ENCODE measurements at places on chromosomes 16 and 17.

DNA sequence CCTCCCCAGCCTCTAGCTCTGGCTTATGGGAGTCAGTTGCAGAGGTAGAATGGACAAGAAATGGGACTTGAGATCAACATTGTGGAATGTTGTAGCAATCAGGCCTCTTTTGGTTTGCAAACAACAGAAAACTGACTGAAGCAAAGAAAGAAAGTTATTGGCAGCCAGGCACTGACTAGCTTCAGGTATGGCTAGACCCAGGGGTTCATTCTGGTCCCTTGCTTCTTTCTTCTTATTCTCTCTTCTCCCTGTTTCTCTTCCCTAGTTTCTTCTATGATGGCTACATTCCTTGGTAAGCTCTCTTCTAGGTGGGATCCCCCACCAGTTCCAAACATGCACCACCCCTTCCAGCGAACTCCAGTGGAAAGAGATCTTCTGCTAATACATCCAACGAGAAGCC lies 154.3 kb downstream of the CPPED1 start:
- no peak for DNase-seq

DNA sequence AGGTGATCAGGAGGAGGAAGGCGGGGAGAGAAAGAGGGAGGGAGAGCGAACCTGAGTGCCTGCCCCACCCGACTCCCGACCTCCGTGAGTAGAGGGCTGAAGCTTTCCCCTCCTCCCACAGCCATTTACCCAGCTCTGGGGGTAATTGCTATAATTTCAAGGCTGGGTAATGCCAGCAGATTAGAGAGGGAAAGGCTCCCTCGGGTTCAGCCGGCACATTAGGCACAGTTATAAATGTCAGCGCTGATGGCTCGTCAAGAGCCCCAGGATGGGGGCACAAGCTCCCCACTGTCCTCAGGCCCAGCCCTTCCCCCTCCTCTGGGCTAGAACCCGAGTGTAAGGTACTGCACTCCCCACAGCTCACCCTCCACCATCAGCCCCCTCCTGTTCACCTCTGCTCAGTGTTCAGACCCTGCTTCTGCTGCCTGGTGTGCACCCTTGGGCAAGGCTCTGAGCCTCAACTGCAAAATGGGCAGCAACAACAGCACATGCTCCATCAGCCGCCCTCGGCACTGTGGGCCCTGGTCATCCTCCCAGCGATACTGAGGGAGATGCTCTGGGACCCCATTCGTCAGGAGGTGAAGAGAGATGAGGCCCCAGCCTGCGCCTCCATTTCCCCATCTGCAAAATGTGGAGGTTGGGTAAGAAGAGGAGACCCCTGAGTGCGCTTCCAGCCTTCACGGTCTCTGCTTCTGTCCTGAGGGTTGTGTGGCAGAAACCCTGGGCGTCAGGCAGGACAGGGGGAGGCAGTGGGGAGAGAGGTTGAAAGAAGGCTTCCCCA lies 77.2 kb downstream of the NT5M start:
- DNase-seq: no peak

DNA sequence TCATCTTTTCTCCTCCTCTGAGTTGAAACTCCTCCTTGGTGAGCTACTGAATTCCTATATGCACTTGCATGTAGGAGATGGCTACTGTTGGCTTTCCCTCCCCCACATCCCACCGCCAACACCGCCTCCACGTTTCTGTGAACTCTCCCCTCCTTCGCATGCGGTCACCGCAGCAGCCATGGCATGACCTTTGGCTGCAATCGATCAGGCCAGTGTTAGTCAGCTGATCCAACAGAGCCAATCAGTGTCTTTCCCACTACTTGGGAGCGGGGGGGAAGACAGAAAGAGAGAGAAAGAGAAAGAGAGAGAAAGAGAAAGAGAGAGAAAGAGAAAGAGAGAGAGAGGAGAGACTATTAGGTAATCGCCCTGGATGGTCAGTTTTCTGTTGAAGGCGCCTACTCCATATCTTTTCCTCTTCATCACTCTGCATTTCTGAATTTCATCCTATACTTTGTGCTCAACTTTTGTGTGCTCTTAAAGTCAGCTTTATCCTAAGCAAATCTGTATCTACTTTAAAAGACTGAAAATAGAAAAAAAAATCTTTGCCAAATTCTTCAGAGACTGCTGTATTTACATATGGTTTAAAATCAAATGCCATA lies 22.7 kb downstream of the ASGR1 start:
- no peak for DNase-seq

DNA sequence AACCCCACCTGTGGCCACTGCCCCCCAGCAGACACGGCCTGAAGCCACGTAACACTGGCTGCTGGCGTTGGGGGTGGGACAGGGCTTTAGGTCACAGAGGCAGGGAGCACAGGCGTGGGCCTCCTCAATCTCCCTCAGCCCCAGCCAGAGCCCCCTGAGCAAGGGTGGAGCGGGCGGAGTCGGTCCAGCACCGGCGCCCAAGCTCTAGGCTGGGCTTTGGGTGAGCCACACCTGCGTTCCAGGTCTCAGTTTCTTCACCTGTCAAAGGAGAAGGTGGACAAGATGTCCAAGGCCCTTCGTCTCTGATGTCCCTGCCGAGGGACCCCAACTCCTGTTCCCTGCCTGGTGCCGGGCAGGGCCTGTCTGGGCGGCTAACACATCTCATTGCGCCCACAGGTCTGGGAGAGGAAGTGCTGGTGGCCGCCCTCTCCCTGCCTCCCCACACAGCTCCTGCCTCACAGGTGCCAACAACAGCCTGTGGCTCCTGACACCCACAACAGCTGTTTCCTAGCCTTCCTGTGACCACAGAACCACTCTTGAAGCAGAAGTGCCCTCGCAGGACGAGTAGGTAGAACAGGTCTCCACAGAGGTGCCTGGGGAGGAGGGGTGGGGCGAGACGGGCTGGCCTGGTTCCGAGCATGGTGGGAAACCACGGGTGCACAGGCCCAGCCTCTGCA lies 12.0 kb downstream of the FAM83G start:
- no peak for DNase-seq

GRCh38 chr17:60362329-60362728 lies 29.6 kb downstream of the USP32 start:
- no peak for DNase-seq

DNA sequence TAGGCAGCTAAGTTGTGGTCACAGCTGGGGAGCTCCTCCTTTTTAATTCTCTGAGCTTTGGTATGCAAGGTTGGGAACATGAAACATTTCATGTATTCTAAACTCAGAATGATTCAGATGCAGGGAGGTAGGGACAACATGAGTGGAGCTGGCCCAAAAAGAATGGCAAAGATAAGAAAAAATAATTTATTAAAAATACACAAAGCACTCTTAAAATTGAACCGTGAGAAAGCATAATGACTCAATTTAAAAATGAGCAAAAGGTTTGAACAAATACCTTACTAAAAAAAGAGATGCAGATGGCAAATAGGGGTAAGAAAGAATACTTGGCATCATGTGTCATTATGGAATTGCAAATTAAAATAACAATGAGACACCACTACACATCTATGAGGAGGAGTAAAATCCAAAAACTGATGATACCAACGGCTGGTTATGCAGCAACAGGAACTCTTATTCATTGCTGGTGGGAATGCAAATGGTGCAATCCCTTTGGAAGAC lies 175.6 kb upstream of the IRX3 start:
- DNase-seq: no peak

- DNase-seq: no peak
These were observed 1.2 kb downstream of the USP7 start for GRCh38 chr16:8962393-8963009.

DNA sequence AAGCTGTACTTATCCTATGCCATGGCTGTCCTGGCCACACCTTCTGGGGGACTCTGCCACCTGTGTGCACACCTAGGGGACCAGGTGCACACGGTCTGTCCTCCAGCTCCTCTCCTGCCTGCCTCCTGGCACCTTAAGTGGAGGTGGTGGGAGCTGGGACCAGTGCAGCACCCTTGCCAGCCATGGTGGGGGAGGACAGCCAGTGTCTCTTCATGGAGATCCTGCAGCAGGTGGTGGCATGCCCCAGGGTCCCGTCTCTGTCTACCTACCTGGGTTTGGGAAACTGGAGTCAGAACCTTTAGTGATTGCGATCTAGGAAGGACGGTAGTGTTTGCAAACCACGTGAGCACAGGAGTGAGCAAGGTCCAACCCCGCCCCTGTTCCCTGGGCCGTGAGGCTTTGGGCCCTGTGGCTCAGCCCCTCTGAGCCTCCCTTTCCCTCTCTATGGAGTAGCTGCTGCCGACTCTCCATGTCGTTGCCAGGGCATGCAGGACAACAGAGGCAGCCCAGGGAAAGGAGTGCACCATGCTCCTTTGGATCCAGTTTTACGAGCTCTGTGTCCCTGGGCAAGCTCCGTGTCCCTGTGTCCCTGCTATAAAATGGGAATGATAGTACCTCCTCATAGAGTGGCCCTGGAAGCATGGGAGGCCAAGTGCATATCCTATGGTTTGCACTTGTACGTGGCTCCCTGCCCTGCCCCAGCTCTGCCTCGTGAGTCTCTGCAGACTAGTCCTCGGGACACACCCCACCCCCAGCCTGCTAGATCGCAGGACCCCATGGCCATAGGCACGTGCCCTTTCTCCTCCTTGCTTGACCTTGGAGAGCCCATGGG lies 7.1 kb downstream of the ADGRG1 start:
- DNase-seq: no peak

DNA sequence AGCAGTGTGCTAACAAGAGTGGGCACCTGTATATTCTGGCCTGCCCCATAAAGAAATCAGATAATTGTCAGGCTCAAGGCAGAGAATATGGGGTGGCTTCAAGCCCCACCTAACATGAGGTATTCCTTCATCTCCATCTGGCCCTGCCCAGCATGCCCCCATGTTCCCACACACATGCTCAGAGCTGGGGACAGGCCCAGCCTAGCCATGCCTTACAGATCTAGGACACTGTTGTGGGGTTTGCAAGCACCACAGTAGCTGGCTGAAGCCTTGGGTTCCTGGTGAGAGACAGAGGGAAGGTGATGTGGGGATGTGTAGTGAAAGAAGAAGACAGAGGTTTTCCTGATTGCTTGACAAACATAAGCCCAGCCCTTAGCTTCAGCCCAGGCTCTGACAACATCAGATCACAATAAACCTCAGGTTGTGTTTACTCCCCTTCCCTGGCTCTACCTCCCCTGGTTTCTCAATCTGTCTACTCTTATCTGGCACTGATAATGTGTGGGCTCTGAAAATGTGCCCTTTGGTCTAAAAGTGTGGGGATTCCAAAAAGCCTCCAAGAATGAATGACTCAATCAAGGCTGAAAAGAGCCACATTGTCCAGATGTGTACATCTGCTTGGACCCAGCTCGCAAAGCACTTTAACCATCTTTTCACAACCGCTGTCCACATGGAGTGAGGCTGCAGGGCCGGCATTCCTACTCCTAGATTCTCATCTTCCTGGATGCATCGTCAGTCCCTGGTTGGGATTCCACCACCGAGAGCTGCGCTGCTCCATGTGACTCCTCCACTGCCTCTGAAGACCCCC lies 34.4 kb downstream of the CDRT4 start:
- no peak for DNase-seq

- no peak for DNase-seq
These were observed 23.5 kb downstream of the CFAP97D1 start for GRCh38 chr17:43803758-43804157.

- DNase-seq: no peak
These were observed 13.2 kb upstream of the ASGR1 start for GRCh38 chr17:7192271-7192937.

DNA sequence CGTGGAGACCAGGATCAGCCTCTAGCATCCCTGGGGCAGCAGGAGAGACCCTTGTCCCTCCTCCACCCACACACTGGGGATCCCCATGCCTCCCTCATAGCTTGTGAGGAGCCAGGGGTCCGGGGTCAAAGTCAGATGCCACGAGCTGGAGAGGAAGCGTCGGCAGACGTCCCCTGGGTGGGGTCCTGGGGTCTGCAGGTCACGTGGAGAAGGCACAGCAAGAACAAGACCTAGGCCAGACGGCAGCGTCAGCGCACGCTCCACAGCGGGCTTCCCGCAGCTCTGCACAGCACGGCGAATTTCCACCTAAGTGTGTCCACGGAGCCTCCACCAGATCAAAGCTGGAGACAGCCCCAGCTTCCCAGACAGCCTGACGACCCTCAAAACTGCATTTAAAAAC lies 49.3 kb downstream of the SLC7A5 start:
- DNase-seq: no peak

- no peak for DNase-seq
These were observed 72.9 kb downstream of the CNGB1 start for GRCh38 chr16:57897996-57898395.

GRCh38 chr16:87964049-87964659 lies 12.9 kb downstream of the BANP start:
- DNase-seq: no peak

GRCh38 chr17:43411369-43411677 lies 12.5 kb downstream of the ARL4D start:
- no peak for DNase-seq

DNA sequence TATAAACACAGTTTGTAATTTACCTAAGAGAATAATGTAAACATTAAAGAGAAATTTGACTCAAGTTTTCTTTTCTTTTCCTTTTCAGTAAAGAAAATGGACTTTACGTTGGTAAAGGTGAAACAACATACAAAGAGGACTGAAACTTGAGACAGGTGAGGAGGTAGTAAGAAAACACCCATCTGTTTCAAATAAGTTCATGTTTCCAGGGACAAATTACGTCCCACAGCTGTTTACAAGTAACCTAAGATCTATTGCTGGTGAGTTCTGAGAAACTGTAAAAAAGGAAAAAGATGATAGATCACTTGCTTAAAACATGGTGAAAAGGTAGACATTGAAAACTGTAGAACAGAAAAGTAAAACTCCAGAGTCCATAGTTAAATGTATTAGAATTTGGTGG lies 4.8 kb upstream of the ABCA5 start:
- DNase-seq: no peak

- DNase-seq: no peak
These were observed 505 bp upstream of the COG1 start for GRCh38 chr17:73192206-73192893.

- DNase-seq: no peak
These were observed 207.3 kb downstream of the KIF2B start for GRCh38 chr17:54029986-54030385.

DNA sequence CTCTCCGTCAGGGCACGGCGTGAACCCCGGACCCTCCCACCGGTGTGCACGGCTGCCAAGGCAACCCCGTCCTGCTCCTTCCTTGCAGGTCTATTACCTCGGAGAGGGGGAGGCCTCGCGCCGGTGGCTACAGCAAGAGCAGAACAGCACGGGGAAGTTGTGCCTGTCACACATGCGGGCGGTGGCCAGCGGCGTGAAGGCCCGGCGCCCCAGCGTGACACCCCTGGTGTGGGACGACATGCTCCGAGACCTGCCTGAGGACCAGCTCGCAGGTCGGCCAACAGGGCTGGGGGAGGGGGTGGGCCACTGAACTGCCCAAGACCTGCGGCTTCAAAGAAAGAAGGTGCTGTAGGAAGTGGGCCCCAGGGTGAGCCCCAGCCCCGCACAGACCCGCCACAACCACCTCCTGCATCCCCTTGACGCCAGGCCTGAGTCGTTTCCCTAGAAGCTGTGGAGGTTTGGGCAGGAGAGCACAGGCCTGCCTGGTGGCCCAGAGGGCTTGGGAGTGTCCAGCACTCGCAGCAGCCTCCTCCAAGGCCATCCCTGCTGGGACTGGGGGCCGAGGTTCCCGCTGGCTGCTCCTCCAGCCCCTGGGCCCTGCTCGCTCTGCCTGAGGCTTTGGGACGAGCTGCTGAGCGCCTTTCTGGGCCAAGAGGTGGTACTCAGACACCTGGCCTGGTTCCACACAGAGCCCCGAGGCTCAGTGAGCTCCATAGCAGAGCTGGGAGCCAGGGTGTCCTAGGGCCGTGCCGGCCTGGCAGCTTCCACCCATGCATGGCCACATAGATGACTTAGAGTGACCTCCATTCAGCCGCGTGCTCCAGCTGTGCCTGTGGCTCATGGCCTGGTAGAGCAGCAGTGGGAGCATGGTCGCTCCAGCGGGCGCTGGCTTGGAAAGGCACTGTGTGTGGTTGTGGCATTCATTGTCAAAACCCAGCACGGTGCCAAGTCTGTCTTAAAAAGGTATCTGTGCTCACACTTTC lies 14.7 kb downstream of the CYBC1 start:
- no peak for DNase-seq
